ENCODE measurements at places on chromosomes 7 and 10.

- no peak for DNase-seq
Measured at GRCh38 chr7:20513341-20513740, 102.1 kb upstream of the ABCB5 start.

DNA sequence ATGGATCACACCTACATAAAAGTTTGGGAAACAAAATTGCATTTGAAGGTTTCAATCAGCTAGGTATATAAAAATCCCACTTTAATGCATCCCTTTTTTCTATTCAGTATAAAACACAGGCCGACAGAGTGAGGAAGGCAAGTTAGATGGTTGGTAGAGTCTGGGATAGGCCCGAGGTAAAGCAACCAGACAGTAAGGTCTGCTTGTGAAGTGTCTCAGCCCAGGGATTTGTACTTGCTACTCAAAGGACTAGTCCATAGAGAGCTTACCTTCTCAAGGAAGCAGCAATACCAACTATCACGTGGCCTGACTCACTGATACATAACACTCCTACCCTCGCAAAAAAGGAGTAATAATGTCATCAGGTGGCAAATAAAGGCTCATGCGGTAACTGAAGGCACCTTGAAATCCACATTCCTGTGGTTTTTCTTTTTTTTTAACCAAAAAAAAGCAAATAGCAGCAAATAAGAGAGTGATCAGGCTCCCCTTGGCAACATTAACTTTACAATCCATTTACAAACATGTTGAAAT is 56.2 kb upstream of the ATP6V0A4 start:
- DNase-seq, result no peak

- DNase-seq, result no peak
Measured at GRCh38 chr10:79308969-79309665, 38.2 kb upstream of the PPIF start.

DNA sequence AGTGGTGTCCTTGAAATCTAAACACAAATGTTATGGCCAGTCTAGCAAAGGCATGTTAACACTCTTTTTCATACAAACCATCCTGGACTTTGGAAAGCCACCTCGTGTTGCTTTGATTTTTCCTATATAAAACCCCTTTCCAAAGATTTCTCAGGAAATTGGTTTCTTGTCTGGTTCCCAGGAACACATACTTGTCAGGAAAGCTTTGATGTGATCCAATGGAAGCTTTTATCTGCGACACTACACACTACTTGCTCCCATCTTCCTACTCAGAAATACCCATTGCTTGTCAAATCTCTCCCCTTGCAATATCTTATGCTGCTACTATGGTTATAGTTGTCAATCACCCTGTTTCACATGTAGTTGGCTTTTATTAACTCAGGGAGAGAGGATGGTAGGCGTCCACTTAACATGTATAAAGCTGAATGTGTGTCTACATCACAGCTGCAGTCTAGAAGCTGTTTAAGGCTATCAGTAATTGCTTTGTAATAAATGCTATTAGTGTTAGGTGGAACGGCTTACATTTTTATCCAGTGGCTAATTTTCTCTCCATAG is 189.6 kb downstream of the GPAM start:
- DNase-seq, result no peak

Measured in iris pigment epithelial cell (primary cell).